ENCODE measurements at places on chromosomes 5 and 9.

DNA sequence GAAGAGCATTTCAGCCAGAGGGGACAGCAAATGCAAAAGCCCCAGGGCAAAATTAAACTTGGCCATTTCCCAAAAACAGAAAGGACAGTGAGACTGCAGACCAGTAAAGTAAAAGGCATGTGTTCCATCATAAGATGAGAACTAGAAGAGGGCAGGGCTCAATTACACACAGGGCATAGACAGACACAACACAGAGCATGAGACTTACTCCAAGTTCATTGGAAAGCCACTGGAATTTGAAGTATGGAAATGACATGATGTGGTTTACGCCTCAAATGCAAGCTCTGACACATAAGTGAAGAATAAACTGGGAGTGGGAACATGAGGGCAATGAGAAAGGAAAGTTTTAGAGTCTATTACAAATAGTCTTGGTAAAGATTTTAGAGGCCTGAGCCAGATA lies 446.6 kb upstream of the GRIA1 start:
- peak; percentile 26 for DNase-seq

- DNase-seq: no peak
Observed at GRCh38 chr5:112237456-112237855, 181.6 kb downstream of the EPB41L4A start.

GRCh38 chr9:14203356-14204056 lies 110.4 kb downstream of the NFIB start:
- no peak for DNase-seq

DNA sequence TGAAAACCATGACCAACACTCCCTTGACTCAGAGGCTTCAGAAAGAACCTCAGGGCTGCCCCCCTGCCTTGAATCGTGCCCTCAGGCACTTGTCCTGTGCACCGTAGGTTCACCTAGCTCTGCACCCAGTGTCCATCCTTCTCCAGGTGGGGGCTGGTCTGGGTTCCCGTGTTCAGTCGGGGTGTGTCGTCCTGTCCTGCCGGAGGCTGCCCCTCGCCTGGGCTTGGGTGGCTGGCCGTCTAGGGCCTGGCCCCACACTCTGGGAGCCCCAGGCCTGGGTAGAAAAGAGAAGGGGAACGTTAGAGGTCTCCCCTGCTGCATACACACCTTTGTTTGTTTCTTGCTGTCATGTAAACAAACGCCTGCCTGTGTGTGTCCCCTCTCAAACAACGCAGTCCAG lies 29.3 kb downstream of the CATSPER3 start:
- no peak for DNase-seq

DNA sequence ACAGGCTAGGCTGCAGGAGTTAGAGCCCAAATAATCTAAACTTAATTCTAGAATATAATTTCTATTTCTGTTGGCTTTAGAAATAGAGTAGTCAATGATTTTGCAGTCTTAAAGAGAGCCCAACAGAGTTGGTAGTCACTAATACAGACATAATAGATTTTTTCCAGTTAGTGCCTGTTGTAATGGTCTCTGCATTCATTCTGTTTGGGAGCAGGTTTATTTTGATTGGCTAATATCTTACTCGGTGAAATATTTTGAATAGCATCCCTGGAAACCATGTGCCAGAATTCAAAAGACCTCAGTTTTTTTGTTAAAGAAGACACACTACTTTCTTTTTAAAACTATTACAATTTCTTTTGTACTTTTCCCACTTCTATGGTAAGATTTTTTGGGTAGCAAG lies 107.2 kb downstream of the RASGRF2 start:
- no peak for DNase-seq

DNA sequence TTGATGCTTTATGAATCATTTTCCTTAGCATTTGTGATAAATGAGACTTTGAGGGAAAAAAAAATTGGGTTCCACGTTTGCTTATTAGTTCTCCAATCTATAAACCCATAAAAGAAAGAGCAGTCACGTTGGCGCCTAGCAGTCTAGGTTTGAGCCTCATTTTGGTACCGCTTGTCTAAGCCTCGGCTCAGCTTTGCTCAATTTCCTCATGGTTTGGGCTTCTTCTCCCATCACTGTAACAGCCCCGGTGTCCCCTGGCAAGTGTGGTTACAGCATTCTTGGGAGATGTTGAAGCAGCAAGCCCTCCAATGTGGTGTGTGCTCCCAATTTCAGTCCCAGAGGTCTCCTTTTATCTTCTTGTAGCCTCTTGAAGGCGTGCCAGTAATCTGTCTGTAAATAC lies 578.4 kb downstream of the CDK5RAP2 start:
- DNase-seq: no peak

DNA sequence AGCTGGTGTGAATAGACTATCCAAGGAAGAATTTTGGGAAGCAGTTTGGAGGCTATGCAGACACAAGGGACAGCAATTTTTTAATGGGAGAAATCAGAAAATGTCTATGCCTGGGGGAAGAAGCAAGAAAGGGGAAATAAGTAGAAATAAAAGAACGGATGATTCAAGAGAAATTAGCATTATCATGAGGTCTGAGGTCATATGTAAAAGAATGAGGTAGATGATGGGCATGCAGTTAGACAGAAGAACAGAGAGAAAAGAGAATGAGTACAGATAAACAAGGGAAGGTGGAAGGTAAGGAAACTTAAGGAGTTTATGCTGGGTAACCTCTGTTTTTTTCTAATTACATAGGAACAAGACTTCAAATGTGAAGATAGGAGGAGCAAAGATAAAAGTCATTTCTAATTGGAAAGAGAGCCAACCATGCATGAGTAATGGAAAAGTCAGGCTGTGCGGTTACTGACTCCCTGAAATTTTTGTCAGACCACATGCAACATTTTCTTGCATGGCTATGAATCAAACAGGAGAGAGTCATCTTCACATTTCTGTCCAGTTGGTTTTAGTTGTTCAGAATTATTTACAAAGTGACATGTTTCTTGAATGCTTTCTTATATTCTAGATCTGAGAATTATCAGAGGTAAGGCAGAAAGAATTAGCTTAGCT lies 101.0 kb upstream of the PIK3R1 start:
- peak; percentile 16 for DNase-seq

DNA sequence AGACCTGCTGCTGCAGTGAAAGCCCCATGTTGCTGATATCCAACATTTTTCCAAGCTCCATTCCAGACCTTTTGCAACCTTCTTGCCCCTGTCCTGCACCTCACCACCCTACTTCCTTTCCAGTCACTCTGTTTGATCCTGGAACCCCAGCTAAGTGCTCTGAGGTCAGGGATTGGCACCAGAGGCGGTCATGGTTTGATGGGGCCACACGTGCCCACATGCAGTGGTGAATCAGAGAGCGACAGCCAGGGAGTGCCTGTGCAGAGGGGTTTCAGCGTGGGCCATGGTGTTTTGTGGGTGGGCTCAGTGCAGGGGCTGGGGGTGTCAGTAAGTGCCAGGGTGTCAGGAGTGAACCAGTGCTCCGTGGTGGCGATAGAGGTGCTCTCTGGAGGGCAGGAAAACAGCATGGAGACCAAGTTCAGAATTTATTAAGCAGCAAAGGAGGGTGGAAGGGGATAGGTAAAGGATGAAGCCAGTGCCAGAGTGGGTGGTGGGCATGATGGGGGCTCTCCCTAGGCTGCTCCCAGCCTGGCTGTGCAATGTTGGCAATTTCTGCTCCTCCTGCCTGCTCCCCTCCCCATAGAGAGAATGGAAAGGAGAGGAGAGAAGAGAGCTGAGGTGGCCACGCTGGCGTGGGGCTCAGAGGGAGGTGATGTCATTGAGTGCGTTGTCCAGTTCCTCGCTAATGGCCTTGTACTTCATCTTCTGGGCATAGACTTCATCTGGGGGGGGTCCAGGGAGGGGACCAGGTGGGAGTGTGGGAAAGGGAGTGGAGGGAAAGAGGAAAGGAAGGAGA lies 7.0 kb downstream of the TPM2 start:
- no peak for DNase-seq

GRCh38 chr5:42592401-42593140 lies 164.0 kb upstream of the CCDC152 start:
- DNase-seq: no peak

GRCh38 chr5:35622974-35623373 lies 5.3 kb downstream of the SPEF2 start:
- DNase-seq: no peak

GRCh38 chr5:43121913-43122484 lies 1.3 kb downstream of the ZNF131 start:
- DNase-seq: peak; percentile 35

DNA sequence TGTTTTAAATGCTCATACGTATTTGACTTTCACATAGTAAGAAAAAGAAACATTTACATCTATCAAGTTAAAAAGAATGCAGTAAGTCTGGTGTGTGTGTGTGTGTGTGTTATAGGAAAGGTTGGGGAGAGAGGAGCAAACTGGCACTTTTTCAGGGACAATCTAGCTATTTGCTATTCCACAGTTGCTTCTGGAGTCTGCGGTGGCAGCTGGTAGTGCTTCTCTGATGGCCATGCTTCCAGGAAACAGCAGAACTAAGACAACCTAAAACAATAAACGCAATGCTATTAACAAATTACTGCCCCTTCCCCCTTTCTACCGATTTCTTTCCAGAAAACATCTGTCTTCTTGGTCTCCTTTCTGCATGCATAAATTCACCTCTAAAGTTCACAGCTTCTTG lies 70.0 kb upstream of the CDH10 start:
- no peak for DNase-seq

GRCh38 chr5:135628771-135629563 lies 50.2 kb upstream of the CXCL14 start:
- no peak for DNase-seq

DNA sequence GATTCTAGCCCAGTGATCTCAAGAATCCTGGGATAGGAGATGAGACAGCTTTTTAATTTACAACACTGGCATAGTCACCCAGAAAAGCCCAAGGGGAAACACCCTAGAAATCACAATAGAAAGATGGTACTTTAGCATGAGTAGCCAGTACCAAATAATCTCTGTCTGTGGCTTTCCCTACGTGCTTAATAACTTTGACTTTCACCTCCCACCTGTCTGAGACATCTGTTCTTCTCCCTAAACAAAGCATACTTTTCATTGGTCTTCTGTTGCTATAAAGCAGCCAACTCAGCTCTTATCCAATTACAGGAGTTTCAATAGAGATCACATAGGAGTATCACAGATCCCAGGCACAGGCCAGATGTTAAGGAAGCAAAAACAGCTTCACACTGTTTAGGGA lies 10.4 kb downstream of the MARCHF3 start:
- no peak for DNase-seq

DNA sequence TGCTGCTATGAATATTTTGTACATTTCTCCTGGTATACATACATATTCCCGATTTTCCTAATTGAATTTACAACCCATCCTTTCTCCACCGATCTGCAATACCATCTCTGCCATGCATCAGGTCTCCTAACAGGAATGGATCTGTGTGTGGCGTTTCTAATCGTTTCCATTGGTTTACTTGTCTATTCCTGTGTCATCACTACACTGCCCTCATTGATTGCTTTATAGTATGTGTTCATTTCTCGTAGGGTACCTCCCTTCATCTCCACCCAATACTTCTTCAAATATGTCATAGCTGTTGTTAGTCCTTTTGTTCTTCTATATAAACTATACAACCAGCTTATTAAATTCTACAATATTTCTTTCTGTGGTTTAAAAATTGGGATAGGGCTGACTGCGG lies 7.1 kb upstream of the OR2S2 start:
- no peak for DNase-seq

DNA sequence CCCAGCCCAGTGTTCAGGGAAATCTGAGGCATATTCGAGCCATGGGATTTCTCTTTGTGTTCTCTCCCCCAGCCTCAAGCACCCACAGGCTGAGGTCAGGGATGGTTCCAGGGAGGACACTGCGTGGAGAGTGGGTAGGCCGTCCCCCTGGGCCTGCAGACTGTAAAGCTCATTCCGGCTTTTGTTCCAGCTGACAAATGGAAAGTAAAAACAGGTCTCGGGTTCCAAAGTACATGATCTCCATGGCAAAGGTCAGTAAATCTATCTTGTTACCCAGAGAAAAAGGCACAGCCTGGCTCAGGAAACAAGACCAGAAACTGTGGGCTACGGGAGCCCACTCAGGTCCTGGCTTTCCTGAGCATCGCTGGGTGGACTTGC lies 116.2 kb downstream of the ROR2 start:
- DNase-seq: no peak

All from RWPE1 (cell line).